ENCODE measurements at places on chromosomes 4 and X. TPM values are rescaled to one million over a fixed set of nuclear protein-coding genes. Genes with fewer than 3 reads are reported as not detected.
A peak's percentile ranks its signal among the peaks of the same experiment; 100 is the strongest.

DNA sequence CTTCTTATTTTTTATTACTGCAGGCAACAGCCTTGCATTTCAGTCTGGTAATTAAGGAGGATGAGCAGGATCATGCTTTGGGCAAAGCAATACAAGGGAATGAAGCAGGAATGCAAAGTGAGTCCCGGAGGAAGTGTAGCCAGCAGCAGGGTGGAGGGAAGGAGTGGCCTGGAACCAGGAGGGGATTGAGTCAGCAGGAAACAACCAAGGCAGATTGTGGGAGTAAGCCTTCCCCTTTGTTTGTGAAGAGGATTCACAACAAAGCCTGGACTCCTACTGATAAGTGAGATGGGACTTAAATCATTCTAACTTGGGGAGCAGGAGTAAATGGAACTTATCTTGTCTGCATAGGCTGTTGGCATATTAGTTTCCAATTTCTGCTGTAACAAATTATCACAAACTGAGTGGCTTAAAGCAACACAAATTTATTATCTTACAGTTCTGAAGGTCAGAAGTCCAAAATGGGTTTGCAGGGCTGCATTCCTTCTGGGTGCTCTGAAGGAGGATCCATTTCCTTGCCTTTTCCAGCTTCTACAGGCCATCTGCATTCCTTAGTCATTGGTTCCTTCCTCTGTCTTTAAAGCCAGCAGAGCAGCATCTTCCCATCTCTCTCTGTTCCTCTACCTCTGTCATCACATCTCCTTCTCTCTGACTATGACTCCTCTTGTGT, 93.2 kb upstream of the AP1S2 start:
- no peak overlapping the region for H3K4me3 ChIP-seq
- H3K27ac ChIP-seq, result no peak overlapping the region
- H3K27me3 ChIP-seq, result peaks cover 1% of the 10 kb centered on the region
- H3K4me1 ChIP-seq, result no peaks in the 10 kb centered on the region
- DNase-seq, result no peak

GRCh38 chr4:77025643-77026321, 50.0 kb downstream of the CCNI start:
- peak overlapping the region; percentile 70 for H3K27ac ChIP-seq
- H3K4me1 ChIP-seq, result peaks cover 41% of the 10 kb centered on the region
- peak; percentile 41 for DNase-seq
- peaks cover 62% of the 10 kb centered on the region for H3K36me3 ChIP-seq
- no peak overlapping the region for H3K4me3 ChIP-seq
- H3K27me3 ChIP-seq, result no peaks in the 10 kb centered on the region

DNA sequence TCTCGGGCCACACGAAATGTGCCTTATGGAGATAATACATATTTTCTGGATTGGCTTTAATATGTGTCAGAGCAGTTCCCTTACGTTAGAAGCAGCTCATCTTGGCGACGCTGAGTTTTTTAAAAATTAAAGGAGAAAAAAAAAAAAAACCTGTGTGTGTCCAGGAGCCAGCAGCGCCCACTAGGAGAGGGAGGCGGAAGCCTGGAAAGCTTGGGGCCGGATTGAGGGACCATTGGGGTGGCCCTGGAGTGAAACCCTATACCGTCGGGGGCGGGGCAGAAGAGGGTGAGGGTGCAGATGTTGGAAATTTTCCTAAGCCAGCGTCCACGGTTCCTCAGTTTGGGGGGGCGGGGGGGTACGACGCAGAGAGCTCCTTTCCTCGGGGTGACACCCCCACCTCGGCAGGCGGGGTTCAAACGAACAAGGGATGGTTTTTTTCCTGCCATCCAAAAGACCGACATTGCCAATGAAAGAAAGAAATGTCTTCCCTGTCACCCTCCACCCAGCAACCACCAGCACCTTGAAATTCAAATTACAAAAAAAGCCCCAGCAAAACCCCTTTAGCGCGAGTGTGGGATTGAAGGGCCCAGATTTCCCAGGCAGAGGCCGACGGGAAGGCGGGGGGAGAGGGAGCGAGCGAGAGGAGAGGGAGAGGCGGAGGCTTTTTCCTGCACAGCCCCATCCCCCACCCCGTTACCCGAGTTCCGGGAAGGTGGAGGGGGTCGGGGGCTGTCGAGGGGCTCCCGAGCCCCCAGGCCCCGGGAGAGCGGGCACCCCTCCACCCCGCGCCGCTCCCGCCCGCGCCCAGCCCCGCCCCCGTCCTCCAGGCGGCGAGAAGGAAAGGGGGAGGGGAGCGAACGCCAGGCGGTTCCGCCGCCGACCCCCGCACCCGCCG, 859 bp downstream of the SMARCA1 start:
- H3K4me1 ChIP-seq, result peaks cover 3% of the 10 kb centered on the region
- H3K27ac ChIP-seq, result no peak overlapping the region
- DNase-seq, result peak; percentile 2
- peak overlapping the region; percentile 72 for H3K4me3 ChIP-seq

GRCh38 chr4:44160776-44161367, 287.7 kb downstream of the KCTD8 start:
- H3K27me3 ChIP-seq, result no peaks in the 10 kb centered on the region
- no peak overlapping the region for H3K4me3 ChIP-seq
- no peak for DNase-seq
- no peaks in the 10 kb centered on the region for H3K4me1 ChIP-seq

DNA sequence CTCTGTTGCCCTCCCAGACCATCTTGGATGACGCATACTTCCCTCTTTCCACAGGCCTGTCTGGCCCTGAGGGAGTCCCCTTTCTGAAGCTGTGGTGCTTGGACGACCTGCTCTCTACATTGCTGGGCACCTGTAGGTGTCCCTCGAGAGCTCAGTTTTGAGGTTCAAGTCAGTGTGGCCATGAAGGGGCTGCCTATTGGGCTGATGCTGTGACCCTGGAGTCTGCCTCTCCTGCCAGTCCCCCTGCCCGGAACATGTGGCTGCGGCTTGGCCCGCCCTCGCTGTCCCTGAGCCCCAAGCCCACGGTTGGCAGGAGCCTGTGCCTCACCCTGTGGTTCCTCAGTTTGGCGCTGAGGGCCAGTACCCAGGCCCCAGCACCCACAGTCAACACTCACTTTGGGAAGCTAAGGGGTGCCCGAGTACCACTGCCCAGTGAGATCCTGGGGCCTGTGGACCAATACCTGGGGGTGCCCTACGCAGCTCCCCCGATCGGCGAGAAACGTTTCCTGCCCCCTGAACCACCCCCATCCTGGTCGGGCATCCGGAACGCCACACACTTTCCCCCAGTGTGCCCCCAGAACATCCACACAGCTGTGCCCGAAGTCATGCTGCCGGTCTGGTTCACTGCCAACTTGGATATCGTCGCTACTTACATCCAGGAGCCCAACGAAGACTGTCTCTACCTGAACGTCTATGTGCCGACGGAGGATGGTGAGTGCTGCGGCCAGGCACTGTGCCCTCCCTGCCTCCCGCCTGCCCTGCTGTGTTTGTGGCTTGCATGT, 3.0 kb downstream of the NLGN3 start:
- H3K4me3 ChIP-seq, result no peak overlapping the region
- no peaks in the 10 kb centered on the region for H3K27me3 ChIP-seq
- no peak for DNase-seq

- H3K4me1 ChIP-seq, result peaks cover under 1% of the 10 kb centered on the region
- peaks cover 6% of the 10 kb centered on the region for H3K36me3 ChIP-seq
- no peaks in the 10 kb centered on the region for H3K27me3 ChIP-seq
These were observed 19.3 kb downstream of the DAPP1 start for GRCh38 chr4:99835942-99836341.

Gene PCSK1N
- 1.4 TPM for total RNA-seq

Gene TMPRSS11A
- total RNA-seq, result not detected

Gene SYNPO2
- total RNA-seq, result 0.13 TPM

Gene UGT8
- total RNA-seq, result 0.07 TPM
